Memory B cell (primary cell): ENCODE measurements at places on chromosomes 4 and X.

- no peak for DNase-seq
Observed at GRCh38 chr4:120037411-120037810, 29.2 kb downstream of the MAD2L1 start.

DNA sequence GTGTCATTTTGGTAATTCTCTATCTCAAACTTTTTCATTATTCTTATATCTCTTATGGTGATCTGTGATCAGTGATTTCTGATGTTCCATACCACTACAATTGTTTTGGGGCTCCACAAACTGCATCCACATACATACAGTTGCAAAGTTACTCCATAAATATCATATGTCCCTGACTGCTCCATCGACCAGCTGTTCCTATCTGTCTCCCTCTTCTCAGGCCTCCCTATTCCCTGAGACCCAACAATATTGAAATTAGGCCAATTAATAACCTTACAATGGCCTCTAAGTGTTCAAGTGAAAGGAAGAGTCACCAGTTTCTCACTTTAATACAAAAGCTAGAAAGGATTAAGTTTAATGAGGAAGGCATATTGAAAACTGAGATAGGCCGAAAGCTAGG lies 108.7 kb downstream of the ANAPC10 start:
- DNase-seq, result no peak

DNA sequence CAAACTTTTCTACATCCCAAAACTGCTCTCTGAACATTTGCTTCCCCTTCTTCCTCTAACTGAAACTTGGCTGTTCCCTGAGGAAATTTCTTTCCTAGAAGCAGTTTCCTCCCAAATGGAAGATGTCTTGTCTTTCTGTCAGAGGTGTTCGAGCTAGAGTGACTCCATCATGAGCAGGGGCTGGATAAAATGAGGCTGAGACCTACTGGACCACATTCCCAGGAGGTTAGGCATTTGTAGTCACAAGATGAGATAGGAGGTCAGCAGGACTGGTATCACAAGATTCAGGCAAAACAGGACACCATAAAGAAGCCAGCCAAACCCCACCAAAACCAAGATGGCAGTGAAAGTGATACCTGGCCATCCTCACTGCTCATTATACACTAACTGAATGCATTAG lies 35.8 kb upstream of the PGRMC2 start:
- DNase-seq, result no peak

- DNase-seq, result no peak
Observed at GRCh38 chrX:149638860-149639259, 7.3 kb upstream of the TMEM185A start.

- DNase-seq, result no peak
Observed at GRCh38 chr4:88880501-88881226, 176.3 kb downstream of the FAM13A start.

- no peak for DNase-seq
Observed at GRCh38 chrX:130834830-130835229, 68.2 kb downstream of the ENOX2 start.

DNA sequence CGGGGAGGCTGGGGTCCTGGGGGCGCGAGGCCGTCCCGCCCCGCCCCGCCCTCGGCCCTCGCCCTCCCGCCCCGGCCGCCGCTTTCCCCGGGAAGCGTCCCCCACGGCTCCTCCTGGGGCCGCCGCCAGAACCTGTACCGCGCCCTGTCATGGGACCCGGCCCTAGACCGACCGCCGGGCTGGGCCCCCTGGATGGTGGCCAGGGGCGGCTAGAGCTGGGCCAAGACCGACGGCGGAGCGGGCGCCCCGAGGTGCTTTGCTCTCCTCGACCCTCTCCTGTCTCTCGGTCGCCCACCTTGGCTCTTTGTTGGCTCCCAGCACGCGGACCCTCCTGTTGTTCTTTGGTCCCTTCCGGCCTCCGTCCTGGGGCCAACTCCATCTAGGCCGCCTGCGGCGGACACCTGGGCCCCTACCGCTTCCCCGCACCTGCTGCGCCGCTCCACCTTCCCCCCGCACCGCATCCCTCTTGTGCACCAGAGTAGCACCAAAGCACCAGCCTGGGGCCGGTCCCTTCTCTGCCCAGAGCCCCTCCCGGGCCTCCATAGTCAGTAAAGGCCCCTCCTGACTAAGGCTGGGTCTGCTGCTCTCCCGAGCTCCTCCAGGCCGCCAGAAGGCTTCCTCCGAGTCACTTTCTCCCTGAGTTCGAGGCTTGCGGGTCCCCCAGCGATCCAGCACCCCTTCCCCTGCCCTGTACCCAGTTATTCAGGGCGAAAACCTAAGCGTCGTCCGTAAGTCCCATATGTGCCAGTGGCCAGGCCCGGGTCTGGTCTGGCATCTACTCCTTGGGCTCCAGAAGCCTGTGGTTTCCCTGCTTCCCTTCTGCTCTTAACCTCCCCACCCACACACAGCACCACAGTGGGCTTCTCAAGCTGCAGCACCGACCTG lies 587 bp downstream of the TACC3 start:
- DNase-seq, result no peak

GRCh38 chr4:125016892-125017299 lies 297.9 kb upstream of the FAT4 start:
- DNase-seq, result no peak

DNA sequence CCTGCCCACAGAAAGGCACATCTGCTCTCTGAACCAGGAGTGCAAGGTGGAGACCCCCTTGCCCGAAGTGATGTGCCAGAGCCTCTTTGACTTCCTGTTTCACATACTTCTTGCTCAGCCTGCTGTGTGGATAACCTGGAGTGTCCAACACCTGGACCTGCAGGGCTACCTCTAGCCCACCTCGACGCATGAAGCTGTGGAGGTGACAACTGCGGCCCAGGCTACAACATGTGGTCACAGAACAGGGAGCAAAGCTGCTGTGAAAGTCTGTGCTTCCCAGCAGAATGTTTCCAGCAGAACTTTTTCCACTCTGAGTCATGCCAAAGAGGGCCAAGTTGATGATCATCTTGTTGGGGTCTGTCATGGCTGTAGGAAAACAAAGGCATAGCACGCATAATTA lies 1.5 kb downstream of the GIMD1 start:
- DNase-seq, result no peak

DNA sequence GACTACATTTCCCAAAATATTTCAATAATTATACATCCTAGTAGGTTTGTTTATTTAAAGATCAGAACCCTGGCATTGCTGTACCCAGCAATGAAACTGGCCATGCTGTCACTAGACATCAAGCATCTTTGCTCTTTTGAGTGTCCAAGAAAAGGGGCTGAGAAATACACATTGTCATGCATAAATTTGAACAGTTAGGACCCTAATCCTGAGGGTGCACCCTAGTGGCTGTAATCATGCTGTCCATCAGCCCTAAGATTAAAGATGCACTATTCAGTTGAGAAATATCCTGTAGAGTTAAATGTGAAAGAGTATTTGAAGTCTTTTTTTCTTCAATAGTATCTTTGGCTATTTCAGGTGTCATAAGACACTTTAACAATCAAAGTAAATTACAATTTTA lies 108.8 kb downstream of the NFKB1 start:
- no peak for DNase-seq

DNA sequence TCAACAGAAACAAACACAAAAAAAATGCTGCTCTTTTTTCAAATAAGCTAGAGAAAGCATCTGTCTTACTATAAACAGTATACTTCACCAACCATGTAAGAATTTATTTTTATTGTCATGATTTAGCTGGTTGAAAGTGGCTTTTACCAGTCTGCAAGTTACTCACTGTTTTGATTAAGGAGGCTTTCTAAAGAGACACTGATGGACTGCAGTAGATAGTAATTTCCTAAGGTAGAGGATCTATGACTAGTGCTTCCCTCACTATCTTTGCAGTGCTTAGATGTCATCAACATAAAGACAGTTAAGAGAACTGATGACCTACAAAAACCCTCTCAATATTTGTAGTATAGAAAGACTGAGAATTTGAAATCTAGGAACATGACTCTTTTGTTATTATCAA lies 846.2 kb upstream of the AGA start:
- no peak for DNase-seq

GRCh38 chr4:41006141-41006540 lies 208.2 kb downstream of the APBB2 start:
- DNase-seq, result no peak

DNA sequence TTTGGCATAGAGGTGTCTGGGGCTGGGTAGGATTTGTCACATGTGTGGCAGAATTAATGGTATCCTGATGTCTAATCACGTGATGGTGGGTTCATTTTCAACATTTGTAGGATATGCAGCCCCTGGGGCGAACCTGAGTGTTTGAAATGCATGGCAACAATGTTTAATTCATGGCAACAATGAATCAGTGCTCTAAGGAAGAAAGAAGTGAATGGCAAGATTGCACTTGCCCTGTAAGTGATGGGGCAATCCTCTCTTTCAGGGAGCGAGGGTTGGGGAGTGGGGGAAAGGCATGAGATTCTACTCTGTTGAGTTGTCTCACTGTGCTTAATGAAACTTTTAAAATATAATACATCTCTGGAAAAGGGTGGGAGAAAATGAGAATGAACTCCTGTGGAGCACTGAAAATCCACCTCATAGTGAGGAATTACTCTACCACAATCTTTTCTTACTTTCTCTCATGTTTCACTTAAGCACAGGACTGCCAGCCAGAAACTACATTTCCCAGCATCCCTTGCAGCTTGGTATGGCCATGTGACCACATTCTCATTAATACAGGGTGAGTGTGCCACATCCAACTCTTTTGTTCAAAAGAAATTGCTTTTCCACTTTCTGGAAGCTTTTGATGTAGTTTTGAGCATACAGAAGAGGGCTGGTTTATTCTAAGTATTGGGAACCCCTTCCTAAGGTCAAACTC lies 64.0 kb upstream of the PGM2 start:
- DNase-seq, result no peak

GRCh38 chr4:143701365-143701764 lies 890 bp upstream of the FREM3 start:
- no peak for DNase-seq

GRCh38 chr4:70712604-70713452 lies 8.9 kb upstream of the RUFY3 start:
- DNase-seq, result no peak

DNA sequence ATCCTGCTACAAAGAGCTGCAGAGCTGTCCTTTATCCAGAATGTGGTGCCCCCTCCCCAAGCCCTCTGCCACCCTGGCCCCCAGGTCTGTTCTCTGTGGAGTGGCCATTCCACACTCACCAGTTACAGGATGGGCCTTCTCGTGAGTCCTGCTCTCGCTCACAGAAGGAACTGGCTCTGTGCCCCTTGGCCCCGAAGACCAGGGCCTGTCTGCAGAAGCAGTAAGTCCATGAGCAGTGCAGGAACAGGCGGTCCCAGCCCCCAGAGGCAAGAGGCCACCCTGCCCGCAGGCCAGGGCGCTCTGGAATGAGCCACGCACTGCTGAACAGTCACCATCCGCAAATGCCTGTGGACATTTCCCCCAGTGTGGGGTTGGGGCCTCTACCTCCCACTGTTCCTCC lies 92.2 kb downstream of the DCTD start:
- DNase-seq, result no peak

DNA sequence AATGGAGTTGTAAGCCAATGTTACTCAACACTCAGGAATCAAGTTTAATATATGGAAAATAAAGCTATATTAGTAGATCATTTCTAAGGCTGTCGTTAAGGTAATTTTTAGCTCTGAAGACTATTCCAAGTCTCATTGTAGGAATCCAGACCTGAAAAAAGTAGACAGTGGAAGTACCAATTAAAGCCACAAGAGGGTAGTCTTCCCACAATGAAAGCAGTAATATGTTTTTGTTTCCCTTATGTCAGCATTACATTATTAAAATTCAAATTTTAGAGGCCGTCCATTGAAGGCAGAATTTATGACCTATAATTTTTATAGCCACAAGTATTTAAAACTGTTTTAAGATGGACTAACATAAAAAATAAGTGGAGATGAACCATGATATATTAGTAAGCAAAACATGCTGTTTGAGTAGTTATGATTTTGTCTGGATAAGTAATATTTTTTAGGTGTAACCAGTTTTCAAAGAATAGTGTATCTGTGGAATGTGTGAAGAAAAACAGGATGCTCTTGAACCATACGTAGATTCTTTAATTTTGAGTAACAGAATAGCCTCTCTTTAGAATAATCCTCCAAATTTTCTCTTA lies 372.6 kb upstream of the TECRL start:
- DNase-seq, result no peak
